ENCODE measurements at places on chromosomes 13 and 19.

DNA sequence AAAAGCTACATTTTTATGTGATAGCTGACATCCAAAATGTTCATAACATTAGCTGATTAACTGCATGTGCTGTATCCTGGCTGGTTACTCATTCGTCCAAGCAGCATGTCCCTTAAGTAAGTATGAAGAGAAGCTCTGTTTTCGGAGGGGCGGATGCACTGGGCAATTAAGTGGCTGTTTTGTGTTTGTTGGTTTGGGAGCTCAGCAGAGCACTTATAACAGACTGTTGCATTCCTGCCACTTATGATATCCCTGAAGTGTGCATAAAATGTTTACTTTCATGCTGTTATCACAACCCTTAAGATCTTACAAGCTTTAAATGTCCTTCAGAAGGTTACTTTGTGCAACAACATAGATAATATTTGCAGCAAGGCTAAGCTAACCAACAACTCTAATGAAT, 264.1 kb downstream of the NALCN start:
- no peak for DNase-seq

- DNase-seq = no peak
Observed at GRCh38 chr13:110398564-110399507, 91.8 kb downstream of the COL4A2 start.

GRCh38 chr19:17420475-17420924, 653 bp downstream of the MVB12A start:
- DNase-seq = peak; percentile 40

GRCh38 chr19:58554494-58555368, at the start of gene CHMP2A:
TSS of gene CHMP2A (minus strand) at chr19:58555105. CDS start at chr19:58554212, 893 bp downstream.
- peak; percentile 95 for DNase-seq

- peak; percentile 38 for DNase-seq
Observed at GRCh38 chr19:38739440-38740256, 4.6 kb downstream of the CAPN12 start.

GRCh38 chr13:37816276-37816675, 53.3 kb downstream of the TRPC4 start:
- DNase-seq = no peak

DNA sequence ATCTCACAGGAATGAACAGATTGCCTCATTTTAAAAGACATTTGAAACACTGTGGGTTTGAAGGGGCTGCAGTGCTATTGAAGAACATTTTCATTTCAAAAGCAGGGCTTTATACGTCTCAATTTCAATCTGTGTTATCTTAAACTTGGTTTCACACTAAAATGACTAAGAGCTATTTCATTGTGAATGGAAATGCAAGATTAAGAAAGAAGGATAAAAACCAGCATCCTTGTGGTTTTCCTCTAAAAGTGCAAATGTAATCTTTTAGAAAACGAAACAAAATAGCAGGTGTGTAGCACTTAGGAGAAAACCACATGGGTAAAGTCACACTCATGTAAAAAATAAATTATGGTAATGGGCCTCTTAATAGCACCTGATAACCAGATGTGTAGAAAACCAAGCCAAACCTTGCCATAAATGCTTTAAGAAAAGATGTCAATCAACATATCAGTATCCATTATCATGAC, 397.7 kb downstream of the GPC6 start:
- peak; percentile 10 for DNase-seq

DNA sequence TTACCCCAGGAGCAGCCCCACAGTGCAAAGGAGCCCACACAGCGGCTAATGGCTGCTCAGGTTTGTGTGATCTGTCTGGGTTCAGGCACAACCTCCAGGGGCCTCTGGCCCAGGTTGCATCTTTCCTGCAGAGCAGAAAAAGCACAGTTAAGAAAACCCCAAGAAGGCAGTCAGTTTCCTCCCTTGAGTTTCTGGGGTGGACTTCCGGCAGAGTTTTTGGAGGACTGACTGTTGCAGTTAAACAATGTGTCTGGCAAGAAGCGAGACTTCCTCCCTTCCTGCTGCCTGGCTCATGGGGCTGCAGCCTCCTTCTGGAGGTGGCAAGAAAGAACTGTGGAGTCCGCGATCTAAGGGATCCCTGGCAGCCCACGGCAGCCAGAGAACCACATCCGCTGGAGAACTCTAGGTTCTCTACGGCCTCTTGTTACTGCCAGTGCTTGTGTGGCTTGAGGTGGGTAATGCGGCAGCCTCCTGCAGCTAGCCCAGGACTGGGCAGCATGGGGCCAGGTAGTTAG, 114.4 kb downstream of the ZDHHC20 start:
- DNase-seq = peak; percentile 33

- no peak for DNase-seq
Observed at GRCh38 chr19:5957170-5957569, 20.8 kb downstream of the RANBP3 start.

DNA sequence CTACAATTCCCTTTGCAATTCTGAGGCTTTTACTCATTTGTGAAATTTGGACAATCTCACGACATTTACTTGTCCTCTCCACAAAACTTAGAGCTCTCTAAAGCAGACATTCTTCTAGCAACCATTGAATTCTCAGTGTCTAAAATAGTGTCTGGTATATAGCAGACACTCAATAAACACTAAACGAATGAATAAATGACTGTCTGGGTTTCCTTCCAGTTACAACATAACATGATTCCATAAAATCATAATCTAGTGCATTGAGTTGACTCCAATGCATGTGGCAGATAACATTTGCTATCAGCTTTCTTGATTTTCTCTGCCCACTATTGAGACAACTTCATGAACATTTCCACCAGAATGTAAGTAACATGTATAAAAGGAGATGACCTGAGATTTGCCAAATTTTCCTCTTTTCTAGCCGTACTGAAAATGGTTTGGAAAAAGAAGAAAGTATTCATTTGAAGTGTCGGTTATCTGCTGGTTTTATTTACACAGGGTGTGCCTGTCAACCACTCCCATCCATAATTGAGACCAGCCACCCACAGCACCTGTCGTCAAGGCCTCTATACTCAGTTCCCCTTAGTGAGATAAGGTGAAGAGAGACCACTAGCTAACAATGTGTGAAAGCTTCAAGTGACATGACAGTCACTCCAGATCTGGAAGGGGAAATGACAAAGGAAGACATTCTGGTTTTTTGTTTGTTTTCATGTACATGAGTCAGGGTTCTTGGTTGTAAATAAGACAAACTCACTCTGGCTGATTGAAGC, 4.8 kb upstream of the SERP2 start:
- peak; percentile 81 for DNase-seq

GRCh38 chr13:89550938-89551337, 1796.5 kb upstream of the MIR17HG start:
- DNase-seq = no peak

DNA sequence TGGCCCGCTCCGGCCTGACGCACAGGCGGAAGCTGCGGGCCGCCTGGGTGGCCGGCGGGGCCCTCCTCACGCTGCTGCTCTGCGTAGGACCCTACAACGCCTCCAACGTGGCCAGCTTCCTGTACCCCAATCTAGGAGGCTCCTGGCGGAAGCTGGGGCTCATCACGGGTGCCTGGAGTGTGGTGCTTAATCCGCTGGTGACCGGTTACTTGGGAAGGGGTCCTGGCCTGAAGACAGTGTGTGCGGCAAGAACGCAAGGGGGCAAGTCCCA, 4.4 kb downstream of the FFAR1 start:
- no peak for DNase-seq

DNA sequence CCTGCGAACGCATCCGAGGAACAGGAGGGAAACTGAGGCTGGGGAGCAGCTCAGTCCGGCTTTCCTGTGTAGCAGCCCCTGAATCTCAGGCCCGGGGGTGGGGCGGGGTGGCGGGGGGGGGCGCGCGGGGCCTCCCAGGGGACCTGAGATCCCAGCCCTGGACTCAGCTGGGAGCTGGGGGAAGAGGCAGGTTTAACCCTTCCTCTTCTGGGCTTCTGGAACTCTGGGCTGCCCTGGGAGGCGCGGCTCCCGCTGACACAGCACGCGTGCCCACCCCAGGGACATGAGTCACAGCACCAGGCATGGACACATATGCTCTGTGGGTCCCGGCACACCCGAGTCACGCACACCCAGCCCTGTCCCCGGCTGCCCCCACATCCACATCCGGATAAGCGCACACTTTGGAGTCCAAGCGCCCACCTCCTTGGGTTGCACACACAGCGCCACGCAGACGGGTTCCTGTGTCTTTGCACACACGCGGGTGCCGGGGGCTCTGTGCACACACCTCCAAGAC, 3.5 kb upstream of the CIRBP start:
- DNase-seq = peak; percentile 81

DNA sequence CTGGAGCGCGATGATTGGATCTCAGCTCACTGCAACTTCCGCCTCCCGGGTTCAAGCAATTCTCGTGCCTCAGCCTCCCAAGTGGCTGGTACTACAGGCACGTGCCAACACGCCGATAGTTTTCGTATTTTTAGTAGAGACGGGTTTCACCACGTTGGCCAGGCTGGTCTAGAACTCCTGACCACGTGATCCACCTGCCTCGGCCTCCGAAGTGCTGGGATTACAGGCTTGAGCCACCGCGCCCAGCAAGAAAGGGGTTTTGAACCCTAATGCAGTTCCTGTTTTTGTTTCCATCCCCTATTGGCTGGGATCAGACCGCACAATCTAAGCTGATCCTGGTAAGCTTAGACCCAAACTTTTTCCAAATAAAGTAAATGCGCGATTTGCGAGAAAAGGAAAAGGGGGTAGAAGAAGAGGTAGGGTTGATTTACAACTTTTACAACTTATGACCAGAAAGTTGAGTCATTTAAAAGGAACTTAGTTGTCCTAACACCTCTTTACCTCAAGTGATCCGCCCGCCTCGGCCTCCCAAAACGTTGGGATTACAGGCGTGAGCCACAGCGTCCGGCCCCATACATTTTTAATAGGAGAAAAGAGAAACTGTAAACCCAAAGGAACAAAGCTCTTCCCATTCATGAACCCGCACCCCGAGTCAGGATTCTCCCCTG, 764 bp downstream of the ZNF626 start:
- peak; percentile 27 for DNase-seq

DNA sequence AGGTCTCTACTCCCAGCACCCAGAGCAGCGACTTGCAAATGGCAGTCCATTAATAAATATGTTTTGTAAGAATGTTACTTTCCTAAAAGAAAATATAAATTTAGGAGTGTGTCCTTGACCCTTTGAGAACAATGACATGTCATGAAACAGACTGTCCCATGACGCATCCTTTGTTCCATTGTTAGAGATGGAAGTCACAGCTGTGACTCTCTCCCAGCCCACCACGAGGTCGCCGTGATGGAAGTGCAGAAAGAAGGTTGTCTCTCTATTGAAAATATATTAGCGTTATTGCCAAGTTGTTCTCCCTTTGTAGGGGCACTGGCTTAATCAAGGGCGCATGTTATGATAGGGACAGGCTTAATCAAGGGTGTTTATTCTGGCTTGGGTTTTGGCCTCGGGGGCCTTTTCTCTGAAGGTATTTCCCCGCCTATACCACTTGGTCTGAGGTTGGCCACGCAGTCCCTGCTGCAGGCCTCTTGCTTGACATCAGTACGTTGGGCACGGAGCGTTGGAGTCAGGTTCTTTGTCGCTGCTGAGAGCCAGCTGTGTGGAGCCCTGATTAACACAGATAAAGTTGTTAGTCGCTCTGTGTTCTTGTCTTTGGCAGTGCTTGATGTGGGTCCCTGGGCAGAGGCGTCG, 126.7 kb upstream of the ZNF536 start:
- DNase-seq = no peak

DNA sequence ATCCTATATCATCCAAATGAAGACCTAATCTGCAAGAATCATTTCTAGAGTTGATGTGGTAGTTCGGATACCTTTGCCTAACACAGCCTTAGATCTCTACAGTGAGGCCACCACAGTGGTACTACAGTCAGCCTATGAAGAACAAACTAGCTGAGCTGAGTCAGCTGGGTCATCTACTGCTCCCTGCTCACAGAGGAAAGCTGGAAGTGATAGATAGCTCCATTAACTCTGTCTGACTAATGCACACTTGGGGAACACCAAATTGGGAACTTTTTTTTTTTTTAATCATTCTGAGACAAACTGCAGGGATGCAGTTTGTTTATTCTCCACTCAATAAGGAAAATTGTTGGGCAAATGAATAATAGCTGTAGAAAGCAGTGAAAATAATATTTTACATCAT, 1160.6 kb downstream of the PCDH9 start:
- no peak for DNase-seq

DNA sequence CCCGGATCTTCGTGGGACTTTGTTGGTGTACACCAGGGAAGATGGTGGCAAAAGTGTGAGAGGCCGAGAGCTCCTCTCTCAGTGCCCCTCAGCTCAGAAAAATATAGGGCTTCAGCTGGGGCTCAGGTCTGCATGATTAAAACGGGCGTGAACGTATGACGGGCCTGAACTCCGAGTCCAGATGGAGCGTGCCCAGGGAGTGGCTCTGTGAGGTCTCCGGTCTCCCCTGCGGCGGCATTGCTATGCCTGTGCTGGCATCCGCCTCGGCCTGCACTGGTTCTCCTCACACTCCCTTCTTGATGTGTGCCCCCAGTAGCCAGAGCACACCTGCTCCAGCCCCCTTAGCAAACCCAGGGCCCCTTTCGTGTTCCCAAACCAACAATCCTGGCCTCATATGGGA, 82.0 kb downstream of the TEX29 start:
- no peak for DNase-seq
